ENCODE measurements at places on chromosomes 12 and 14. TPM values are rescaled to one million over a fixed set of nuclear protein-coding genes. Genes with fewer than 3 reads are reported as not detected.

DNA sequence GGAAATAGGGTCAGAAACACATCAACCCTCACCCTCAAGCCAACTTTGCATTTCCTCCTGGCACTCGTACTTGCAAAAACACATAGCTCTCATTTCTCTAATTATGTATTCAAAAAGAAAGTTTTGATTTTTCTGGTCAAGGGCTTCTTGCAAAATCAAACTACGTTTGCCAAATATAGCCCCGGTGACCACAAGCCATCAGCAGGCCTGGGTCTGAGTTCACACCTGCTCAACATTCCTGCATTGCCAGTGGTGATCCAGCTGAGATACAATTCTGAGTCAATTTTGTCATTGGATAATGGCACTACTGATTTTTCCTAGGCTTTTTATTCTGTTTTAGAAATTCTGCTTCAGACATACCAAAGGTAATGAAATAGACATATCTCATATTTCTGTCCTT, 10.7 kb upstream of the BHLHE41 start:
- no peak overlapping the region for H3K4me3 ChIP-seq
- H3K4me1 ChIP-seq, result no peaks in the 10 kb centered on the region
- no peak overlapping the region for H3K27ac ChIP-seq
- no peaks in the 10 kb centered on the region for H3K36me3 ChIP-seq
- H3K27me3 ChIP-seq, result no peaks in the 10 kb centered on the region

DNA sequence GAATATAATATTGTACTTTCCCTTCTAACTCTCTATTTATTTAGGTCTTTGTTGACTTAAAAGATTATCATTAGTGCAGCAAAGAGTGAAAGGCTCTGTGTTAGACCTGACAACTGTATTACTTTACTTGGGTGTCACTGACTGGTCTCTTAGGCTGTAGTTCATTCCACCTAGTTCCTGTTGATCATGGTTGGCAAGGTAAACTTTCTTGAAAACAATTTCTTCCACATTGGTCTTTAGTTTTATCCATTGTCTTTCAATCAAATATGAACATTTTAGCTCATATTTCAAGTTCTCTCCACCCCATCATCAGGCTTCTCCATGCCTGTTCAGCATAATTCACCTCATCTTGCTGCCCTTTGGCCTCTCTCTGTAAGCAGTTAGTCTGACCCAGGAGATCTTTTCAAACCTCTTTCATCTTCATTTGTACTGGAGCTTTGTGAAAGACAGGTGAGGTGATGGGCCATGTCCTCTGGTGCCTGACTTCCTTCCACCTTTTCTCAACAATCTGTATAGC, 32.1 kb upstream of the PPM1H start:
- H3K4me3 ChIP-seq, result no peak overlapping the region
- H3K36me3 ChIP-seq, result no peaks in the 10 kb centered on the region
- H3K4me1 ChIP-seq, result no peaks in the 10 kb centered on the region
- no peaks in the 10 kb centered on the region for H3K27me3 ChIP-seq

DNA sequence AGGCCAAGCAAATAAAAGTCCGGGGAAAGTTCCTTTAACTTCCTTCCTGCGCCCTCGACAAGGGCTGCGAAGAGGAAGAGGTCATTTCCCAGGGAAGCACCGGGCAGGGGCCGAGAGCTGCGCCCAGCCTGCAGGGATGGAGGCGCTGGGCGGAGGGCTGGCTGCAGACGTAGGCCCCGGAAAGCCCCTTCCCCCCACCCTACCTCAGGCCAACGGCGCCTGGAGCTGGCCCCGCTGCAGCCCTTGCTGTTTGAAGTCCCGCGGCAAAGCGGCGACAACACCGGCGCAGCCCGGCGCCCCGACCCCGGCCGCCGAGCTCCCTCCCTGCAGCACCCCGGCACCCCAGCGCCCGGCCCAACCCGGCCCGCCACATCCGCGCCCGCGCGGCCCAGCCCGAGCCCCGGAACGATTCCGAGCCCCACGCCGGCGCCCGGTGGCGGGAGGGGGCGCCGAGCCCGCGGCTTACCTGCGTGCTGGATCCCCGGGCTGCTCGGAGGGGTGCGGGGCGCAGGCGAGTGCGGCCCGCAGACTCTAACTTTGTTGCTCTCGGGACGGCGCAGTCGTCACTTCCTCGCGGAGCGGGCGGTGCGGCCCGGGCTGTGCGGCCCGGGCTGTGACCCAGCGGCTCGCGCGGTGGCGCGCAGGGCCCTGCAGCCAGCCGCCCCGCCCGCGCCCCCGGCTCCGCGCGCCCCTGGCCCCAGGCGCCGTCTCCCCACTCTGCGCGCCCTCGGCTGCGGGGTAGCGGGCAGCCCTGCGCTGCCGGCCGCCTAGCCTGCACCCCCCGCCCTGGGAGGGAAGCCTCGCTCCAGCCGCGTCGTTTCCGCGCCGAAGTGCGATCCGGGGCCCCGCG, 64.8 kb upstream of the PTGR2 start:
- H3K27ac ChIP-seq, result peak overlapping the region; percentile 98
- peak; percentile 88 for DNase-seq
- peaks cover 65% of the 10 kb centered on the region for H3K4me1 ChIP-seq
- H3K27me3 ChIP-seq, result no peaks in the 10 kb centered on the region
- H3K36me3 ChIP-seq, result no peaks in the 10 kb centered on the region

The RPL10L gene
- not detected for total RNA-seq

GRCh38 chr12:6266541-6266966, 43.9 kb upstream of the PLEKHG6 start:
- DNase-seq, result peak; percentile 86
- H3K4me3 ChIP-seq, result no peak overlapping the region
- H3K4me1 ChIP-seq, result peaks cover 11% of the 10 kb centered on the region
- peak overlapping the region; percentile 65 for H3K27ac ChIP-seq
- H3K36me3 ChIP-seq, result no peaks in the 10 kb centered on the region

The DCAF5 gene
- total RNA-seq, result 57.3 TPM

The IGFBP6 gene
- total RNA-seq, result 34.6 TPM

The LRP1-AS gene
- not detected for total RNA-seq

GRCh38 chr12:3491938-3492792, 1.2 kb downstream of the PRMT8 start:
- H3K27ac ChIP-seq, result no peak overlapping the region
- no peaks in the 10 kb centered on the region for H3K36me3 ChIP-seq
- peaks cover 70% of the 10 kb centered on the region for H3K27me3 ChIP-seq
- no peaks in the 10 kb centered on the region for H3K4me1 ChIP-seq
- peak; percentile 71 for DNase-seq

The CLEC4C gene
- not detected for total RNA-seq

DNA sequence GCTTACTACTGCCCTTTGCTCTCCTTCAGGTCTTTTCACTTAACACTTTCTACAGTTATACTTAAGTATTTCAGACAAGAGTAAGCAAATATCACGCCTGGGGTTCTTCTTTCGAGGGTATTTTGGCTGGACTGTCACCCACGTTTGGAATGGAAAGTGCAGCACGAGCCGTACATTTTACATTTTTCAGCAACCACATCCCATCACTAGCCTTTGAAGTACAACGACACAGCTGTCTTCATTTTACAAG, 349 bp upstream of the FAM177A1 start:
- H3K27me3 ChIP-seq, result no peaks in the 10 kb centered on the region
- peak overlapping the region; percentile 91 for H3K4me3 ChIP-seq
- H3K4me1 ChIP-seq, result peaks cover 20% of the 10 kb centered on the region

- DNase-seq, result no peak
- no peaks in the 10 kb centered on the region for H3K27me3 ChIP-seq
- H3K4me1 ChIP-seq, result no peaks in the 10 kb centered on the region
- no peaks in the 10 kb centered on the region for H3K36me3 ChIP-seq
- no peak overlapping the region for H3K4me3 ChIP-seq
These were observed 3.2 kb downstream of the SERPINA9 start for GRCh38 chr14:94472842-94473241.

DNA sequence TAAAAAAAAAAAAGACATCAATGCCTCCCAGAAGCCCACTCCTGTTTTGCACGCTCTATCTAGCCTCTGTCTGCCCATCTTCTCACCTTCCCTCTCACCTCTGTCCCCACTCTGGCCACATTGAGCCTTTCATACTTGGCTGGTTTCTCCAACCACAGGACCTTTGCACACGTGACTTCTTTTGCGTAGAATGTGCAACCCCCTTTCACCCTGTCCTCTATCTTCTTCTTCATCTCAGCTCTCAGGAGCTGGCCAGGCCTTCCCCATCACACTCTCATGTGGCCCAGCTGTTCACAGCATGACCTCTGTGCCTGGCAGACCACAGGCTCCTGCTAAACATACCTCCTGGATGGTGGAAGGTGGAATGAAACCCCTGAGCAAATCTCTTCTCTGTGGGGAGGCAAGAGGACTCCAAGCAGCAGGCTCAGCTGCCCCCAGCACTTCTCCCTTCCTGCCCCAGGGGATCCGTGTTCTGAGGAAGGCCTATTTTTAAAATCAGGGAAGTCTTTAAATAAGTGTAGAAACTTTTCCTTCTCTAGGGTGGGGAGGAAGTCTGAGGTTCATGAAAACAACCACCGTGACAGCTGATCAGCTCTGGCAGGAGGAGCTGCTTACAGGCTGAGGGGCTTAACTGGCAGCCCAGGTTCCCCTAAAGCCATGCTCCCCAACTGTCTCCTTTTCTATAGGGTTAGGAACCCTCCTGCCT, 11.6 kb downstream of the HVCN1 start:
- H3K27ac ChIP-seq, result no peak overlapping the region
- no peak for DNase-seq
- H3K36me3 ChIP-seq, result no peaks in the 10 kb centered on the region
- H3K4me1 ChIP-seq, result peaks cover 4% of the 10 kb centered on the region

DNA sequence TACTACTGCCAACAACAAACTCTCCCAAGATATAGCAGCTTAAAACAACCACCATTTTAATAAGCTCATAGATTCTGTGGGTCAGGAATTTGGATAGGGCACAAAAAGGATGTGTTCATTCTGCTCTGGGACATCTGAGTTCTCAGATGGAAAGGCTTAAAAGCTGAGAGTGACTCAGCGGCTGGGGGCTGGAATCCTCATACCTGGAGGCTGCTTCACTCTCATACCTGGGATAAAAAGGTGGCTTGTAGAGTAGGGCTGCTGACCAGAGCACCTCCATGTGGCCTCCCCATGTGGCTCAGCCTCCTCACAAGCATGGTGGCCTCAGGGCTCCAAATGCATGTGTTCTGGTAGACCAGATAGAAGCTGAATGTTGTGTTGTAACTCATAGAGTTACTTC, 20.2 kb upstream of the PELI2 start:
- H3K36me3 ChIP-seq, result no peaks in the 10 kb centered on the region
- H3K27me3 ChIP-seq, result no peaks in the 10 kb centered on the region
- no peak overlapping the region for H3K27ac ChIP-seq
- H3K4me3 ChIP-seq, result no peak overlapping the region
- H3K4me1 ChIP-seq, result peaks cover 30% of the 10 kb centered on the region
- DNase-seq, result no peak

DNA sequence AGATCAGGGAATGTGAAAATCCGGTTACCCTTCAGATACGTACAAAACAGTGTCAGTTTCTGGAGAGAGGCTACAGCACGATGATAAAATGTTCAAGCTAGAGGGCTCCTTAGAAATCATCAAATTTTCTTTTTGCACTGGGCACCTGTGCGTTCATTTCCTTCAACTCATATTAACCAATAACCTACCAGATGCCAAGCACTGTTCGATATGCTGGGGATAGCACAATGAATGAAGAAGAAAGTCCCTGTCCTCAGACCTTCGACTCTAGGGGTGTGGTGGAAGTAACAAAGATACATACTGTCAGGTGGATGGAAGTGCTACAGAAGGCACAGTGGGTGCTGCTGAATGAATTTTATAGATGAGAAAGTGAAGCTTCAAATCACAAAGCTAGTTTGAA, 172.3 kb downstream of the FOXN3 start:
- no peak overlapping the region for H3K4me3 ChIP-seq
- DNase-seq, result no peak
- H3K36me3 ChIP-seq, result no peaks in the 10 kb centered on the region
- peaks cover 13% of the 10 kb centered on the region for H3K4me1 ChIP-seq

- no peaks in the 10 kb centered on the region for H3K27me3 ChIP-seq
- H3K4me3 ChIP-seq, result no peak overlapping the region
- H3K27ac ChIP-seq, result no peak overlapping the region
- peak; percentile 15 for DNase-seq
- no peaks in the 10 kb centered on the region for H3K36me3 ChIP-seq
These were observed 56.1 kb upstream of the DDX11 start for GRCh38 chr12:31017535-31017934.

DNA sequence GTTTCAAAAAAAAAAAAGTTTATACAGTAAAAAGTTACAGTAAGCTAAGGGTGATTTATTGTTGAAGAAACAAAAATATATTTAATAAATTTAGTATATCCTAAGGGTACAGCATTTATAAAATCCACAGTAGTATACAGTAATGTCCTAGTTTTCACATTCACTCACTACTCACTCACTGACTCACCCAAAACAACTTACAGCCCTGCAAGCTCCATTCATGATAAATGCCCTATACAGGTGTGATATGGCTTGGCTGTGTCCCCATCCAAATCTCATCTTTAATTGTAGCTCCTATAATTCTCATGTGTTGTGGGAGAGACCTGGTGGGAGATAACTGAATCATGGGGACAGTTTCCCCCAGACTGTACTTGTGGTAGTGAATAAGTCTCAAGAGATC, 61.7 kb downstream of the TC2N start:
- H3K36me3 ChIP-seq, result peaks cover 12% of the 10 kb centered on the region
- H3K4me3 ChIP-seq, result no peak overlapping the region
- no peaks in the 10 kb centered on the region for H3K4me1 ChIP-seq
- no peaks in the 10 kb centered on the region for H3K27me3 ChIP-seq
- H3K27ac ChIP-seq, result no peak overlapping the region
- no peak for DNase-seq

- H3K27me3 ChIP-seq, result no peaks in the 10 kb centered on the region
- no peak overlapping the region for H3K4me3 ChIP-seq
- no peak overlapping the region for H3K27ac ChIP-seq
- H3K4me1 ChIP-seq, result peaks cover 4% of the 10 kb centered on the region
- no peaks in the 10 kb centered on the region for H3K36me3 ChIP-seq
These were observed 7.3 kb upstream of the CLMN start for GRCh38 chr14:95326987-95327386.

DNA sequence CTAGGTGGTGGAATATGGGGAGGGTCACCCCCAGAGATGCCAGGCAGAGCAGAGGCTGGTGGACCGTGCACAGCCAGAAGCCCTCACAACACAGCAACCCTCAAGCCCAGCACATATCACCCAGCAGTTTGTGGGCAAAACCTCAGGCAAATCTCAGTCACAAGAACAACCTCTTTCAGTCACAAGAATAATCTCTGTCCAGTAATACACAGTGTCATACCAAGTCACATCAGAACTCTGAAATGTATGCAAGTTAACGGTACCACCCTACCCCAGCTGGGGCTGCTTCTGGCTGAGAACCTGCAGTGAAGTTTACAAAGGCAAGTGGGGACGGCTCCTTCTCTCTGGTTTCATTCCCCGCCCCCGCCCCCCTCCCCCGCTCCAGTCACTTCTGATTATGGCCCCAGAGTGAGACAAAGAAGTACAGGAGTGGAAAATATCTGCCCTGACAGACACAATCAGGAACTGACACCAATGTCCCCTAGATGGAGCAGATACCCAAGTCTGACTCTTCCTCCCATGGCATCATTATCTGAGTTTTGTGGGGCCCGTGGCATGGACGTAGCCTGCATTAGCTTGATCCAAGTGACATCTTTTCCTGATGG, 480.9 kb upstream of the TMEM132C start:
- H3K27me3 ChIP-seq, result no peaks in the 10 kb centered on the region
- no peaks in the 10 kb centered on the region for H3K36me3 ChIP-seq
- DNase-seq, result no peak
- no peak overlapping the region for H3K4me3 ChIP-seq
- no peak overlapping the region for H3K27ac ChIP-seq
- no peaks in the 10 kb centered on the region for H3K4me1 ChIP-seq

- DNase-seq, result no peak
- H3K36me3 ChIP-seq, result peaks cover 31% of the 10 kb centered on the region
- H3K27me3 ChIP-seq, result no peaks in the 10 kb centered on the region
- peak overlapping the region; percentile 85 for H3K4me3 ChIP-seq
- H3K27ac ChIP-seq, result peak overlapping the region; percentile 95
- H3K4me1 ChIP-seq, result peaks cover 11% of the 10 kb centered on the region
These were observed 629 bp downstream of the LETMD1 start for GRCh38 chr12:51048661-51049251.

Data from upper lobe of right lung (tissue), 1 donor.